ENCODE measurements at places on chromosomes 11 and 22.
A peak's percentile ranks its signal among the peaks of the same experiment; 100 is the strongest.

DNA sequence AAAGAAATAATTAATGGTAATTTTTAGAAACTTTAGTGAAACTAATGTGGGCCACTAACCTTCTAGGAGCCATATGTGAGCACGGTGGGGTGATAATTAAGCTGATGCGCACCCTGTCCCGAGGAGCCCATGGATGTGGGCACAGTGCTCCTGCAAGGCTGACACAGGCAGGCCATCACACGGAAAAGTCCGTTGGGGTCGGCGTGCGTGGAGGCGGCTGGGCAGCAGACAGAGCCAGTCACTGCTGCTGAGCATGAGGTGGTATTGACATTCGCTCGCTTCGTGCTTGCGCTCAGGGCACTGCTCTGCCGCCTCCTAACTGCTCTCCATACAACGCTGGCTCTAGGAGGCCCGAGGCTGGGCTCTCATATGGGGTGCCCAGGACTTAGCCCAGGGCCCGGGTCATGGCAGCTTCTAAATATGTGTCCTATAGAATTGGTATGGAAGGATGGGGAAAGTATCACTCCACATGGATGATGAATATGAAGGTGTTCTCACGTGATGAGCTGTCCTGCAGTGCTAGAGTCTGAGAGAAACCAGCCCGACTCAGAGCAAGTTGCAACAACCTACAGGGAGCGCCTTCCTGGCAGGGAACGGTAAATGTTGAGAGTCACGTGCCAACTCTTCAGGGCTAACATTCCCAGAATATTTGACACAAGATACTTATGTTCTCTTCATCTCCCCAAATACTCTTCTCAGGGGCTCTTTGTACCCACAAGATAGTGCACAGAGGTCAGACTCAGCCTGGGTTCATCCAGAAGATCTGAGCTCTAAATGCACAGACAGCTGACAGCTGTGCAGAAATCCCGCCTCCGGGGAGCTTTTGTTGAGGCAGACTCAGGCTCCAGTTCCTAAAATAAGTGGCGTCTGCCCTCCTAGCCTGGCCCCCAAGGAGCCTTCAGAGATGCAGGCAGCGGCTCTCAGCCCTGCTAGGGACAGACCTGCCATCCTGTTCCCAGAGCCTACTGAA is 50.6 kb upstream of the ARFGAP3 start:
- no peak for DNase-seq

- DNase-seq: peak; percentile 60
Measured at GRCh38 chr11:48081151-48082010, 101.0 kb downstream of the PTPRJ start.

GRCh38 chr22:19644314-19645223 is 69.7 kb upstream of the SEPTIN5 start:
- no peak for DNase-seq

DNA sequence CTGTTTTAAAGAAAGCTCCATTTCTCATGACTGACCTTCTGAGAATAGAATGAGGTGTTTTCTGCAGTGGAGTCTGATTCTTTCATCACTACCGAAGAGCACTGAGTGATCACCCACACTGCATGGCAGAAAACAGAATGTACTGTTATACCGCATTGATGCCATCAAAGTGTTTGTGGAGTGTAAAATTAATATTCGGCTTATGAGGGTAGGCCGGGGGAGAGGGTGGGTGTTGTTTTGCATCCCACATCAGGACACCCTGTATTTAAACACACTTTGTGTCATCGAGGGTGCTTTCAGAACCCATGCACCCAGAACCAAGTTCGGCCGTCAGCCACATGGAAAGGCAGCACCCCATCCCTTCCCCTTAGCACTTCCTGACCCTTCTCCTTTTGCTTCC is 41.3 kb upstream of the ETS1 start:
- DNase-seq: no peak

GRCh38 chr22:32052936-32053791 is 10.1 kb downstream of the SLC5A1 start:
- DNase-seq: no peak

- DNase-seq: no peak
Measured at GRCh38 chr22:28921585-28921879, 38.2 kb downstream of the ZNRF3 start.

- DNase-seq: no peak
Measured at GRCh38 chr11:134853992-134854991, 442.2 kb upstream of the B3GAT1 start.

- DNase-seq: no peak
Measured at GRCh38 chr11:95886462-95886861, 37.4 kb downstream of the MTMR2 start.

GRCh38 chr22:21446827-21447690 is 20.1 kb upstream of the TMEM191C start:
- no peak for DNase-seq

DNA sequence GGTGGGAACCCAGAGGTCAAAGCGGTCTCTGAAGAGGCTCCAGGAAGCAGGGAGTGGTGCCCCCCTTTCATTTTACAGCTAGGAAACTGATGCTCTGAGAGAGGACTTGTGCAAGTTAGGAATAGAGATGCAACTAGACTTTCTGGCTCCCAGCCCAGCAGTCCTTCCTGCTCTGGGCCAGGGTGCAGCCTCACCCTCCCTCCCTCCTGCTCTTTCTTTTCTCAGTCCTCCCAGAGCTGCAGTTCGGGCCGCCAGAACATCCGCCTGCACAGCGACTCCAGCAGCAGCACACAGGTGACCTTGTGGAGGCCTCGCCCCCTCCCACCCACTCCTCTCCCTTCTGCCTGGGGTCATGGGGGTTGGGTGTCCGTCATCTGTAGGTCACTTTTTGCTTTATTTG is 51.5 kb downstream of the LHFPL7 start:
- peak; percentile 13 for DNase-seq

GRCh38 chr11:107857550-107858216 is 904 bp downstream of the SLC35F2 start:
- DNase-seq: no peak

DNA sequence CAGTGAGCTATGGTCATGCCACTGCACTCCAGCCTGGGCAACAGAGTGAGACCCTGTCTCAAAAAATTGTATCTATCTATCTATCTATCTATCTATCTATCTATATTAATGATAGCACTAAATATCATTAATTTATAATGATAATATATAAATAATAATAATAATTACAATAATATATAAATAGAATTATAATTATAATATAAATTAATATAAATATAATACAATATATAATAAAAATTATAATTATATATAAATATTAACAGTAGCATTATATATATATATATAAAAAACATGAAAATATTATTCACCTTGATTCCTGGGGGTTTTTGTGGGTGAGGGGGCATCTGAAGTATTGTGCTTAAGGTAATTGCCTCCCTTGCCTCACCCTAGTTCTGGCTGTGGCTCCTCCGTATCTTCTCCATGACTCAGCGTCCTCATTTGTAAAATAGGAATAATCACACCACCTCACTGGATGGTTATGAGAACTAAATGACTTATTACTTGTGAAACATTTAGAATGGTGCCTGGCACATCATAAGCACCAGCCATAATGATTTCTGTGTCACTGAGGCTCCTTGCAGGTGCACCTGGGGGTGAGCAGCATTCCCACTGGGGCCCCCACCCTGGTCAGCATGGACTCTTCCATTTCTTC is 18.8 kb downstream of the RASD2 start:
- DNase-seq: no peak

DNA sequence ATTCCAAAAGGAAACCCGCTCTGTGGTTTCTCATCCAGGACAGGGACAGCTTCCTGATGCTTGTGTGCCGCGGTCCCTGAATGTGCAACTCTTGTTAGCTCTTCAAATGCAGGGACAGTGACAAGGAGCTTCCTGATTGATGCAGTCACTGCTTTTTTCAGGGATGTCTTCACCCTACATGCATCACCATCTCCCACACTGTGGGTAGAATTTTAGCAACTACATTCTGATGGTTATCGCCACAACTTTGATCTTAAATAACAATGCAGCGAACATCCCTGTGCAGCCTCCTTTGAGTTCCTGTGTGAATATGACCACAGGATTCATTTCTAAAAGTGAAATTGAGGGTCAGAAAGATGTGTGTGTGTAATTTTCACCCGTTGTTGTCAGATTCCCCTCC is 115.0 kb downstream of the GGTLC2 start:
- DNase-seq: no peak

GRCh38 chr22:47107431-47107830 is 345.0 kb downstream of the TBC1D22A start:
- peak; percentile 69 for DNase-seq

GRCh38 chr11:102719620-102720277 is 5.0 kb downstream of the MMP8 start:
- no peak for DNase-seq

DNA sequence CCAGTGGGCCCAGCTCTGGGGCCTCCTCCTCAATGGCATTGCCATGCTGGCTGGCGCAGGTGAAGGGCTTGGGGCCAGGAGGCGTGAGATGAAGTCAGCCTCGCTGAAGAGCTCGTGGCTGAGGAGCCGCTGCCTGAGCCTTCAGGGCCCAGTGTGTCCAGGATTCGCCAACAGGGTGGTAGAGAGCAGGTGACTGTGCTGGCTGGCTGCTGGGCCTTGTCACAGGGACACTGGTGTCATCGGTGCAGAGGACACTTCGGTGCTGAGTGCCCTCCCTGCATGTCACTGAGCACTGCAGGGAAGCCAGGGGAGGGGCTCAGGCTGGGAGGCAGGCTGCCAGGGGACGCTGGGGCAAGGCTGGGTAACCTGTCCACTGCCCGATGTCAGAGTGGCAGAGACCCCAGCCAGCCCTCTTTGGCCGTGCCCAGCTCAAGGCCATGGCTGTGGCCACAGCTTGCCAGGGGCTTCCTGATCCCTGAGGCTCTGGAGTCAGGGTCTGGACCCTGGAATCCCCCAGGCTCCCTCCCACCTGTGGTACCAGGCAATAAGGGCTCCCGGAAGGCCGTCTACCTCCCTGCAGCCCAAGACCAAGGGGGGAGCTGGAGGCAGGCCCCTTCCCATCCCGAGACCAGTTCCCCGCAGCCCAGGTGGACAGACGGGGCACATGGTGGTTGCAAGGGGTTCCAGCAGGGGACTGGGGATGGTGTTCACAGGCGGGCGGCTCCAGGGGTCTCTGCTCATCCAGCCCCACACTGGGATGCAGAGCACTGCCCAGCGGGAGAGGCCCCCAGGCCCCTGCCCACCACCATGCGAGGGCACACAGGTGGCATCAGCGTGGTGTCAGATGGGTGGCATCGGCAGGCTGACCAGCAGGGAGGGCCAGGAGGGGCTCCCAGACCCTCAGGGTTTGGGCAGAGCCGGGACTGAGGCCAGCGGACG is 63.9 kb downstream of the ARFGAP3 start:
- DNase-seq: no peak

DNA sequence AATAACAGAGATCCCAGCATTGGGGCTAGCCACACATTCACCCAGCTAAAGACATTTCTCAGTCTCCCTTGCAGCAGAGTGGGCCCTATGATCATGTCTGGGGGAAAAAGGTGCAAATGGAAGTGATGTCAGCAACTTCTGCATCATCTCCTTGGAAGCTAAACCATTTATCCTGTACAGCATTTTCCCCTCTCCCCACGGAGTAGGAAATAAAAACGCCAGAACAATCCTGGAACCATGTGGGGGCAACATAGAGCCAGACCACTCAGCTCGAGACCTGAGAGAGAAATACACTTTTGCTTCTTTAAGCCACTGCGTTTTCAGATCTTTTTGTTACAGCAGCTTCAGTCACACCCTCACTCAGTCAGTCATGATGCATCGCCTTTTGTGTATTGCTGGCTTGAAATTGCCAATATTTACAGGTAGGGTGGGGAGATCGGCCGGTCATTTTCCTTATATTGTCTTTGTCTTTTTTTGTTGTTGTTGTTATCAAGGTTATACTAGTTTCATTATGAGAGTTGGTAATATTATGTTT is 9.1 kb upstream of the RAC2 start:
- DNase-seq: no peak

DNA sequence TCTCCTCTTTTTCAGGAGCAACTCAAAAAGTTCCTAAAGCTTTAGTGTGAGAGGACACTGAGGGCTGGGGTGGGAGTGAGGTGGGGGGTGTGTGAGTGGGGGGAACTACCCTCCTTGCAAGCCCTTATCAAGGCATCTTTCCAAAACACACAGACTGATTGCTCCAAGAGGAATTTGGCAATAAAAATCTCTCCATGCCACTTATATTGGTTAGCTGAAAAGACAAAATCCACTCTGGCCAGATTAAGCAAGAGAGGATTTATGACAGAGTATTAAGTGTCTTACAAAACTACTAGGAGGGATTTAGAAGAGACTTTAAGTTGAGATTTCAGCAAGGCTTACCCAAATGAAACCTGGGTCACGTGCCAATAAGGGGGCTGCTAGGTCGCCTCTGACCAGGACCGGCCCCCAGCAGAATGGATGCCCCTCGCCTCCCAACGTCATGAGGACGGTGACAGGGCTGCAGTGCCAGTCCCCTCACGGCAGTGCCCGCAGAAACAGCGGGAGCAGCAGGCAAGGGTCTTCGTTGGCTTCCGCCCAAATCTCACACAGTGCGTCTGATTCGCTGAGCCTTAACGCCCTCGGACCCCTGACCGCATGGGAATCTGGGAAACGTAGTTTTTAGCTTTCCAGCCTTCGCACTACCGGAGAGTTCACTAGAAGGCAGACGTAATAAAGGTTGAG is 22.1 kb upstream of the CTR9 start:
- no peak for DNase-seq

DNA sequence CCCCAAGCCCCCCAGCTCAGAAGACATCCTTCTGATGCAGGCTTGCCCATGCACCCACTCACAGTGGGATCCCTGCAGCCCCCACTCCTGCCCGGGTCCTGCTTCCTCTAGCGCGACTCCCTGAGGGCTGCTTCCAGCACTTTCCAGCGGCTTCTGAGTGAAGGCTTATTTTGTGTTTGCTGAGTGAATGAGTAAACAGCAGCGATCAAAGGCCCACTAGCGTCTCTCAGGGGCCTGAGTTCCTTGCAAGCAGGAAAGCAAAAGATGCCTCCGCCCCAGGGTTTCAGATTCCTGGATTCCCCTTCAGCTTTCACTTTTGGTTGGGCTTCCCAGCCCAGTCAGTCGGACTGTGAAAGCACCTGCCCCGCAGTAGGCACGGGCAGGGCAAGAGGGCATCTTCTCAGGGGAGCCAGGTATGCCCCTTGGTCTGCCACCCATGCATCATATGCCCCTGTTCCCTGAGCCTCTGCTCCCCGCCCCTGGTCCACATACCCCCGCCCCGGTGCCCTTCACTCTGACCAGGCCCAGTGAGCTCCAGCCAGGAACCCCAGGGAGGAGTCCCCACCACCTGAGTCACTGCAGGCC is 9.2 kb downstream of the FADD start:
- no peak for DNase-seq

DNA sequence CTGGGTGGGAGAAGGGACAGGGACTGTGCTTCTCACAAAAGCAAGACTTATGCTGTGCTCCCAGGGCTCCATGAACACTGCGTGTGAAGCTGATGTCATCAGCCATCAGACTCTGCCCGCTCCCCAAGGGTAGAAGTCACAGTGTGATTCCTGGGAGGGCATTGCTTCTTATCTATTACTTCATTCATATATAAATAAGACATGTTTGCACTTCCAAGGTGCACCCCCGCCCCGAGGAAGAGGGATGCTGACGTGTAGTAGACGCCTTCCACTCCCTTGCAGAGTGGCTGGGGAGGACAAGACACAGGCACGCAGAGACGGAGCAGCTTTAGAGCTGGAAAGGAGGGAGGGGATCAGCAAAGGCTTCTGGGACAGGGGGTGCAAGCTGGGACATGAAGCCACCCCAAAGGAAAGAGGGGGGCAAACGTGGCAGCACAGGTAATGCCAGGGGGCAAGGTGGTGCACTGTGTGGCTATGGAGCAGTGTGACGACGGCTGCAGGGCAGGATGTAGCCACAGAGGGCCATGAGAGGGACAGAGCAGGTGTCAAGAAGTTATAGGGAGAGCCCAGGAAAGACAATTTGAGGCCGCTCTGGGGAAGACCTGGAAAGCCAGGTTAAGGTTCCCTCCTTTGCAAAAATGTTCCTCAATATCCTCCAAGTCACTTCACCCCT is 558.5 kb downstream of the MN1 start:
- no peak for DNase-seq

Data from non-pigmented ciliary epithelial cell (primary cell).